NB4 (cell line): ENCODE measurements at places on chromosomes 13 and 19.

DNA sequence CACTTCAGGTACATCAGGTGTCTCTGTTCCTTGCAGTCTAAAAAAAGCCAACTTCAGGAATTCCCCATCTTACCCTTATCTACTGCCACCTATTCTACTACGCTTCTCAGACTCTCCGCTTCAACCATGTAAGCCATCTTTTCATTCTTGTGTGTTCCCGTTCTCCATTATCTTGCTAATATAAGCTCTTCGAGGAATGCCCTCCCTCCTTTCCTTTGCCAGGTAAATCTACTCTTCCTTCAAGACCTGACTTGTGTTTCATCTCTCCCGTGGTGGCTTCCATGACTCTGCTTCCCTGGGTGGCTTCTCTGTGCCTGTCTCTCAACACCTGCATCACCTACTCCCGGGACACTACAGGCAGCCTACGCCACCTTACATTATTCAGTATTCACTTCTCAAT is 42.3 kb upstream of the MEDAG start:
- DNase-seq: no peak

DNA sequence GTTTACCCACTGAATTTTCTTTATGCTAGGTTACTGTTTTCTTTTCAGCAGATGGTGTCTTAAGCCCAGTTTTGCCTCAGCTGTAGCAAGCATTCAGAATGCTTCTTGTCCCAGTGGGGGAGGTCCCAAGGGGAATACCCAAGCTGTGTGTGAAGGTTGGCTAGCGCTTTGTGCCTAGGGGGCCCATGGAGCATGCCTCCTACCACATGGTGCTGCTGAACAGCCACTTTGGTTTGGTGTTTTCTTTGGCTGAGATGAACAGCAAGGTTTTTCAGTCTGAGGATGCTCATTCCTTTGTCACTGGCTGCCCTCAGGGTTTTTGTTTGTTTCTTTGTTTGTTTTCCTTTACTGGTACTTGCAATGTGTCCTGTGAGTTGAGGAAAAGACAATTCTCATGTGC is 99.0 kb downstream of the PCDH20 start:
- no peak for DNase-seq

DNA sequence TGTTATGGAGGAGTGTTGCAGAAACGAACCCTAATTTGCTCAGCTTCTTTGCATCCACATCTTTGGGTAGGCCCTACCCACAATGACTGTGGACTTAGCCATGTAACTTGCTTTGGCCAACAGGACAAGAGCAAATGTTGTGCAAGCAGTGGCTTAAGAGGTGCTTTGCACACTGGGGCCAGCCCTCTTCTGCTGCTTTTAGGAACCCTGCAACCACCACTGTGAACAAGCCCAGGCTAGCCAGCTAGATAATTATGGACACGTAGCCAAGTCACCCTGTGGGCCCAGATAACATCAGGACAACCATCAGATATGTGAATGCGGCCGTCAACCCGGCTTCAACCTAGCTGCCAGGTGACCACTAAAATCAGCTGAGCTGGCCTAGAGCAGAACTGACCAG is 17.1 kb downstream of the C19orf47 start:
- no peak for DNase-seq

DNA sequence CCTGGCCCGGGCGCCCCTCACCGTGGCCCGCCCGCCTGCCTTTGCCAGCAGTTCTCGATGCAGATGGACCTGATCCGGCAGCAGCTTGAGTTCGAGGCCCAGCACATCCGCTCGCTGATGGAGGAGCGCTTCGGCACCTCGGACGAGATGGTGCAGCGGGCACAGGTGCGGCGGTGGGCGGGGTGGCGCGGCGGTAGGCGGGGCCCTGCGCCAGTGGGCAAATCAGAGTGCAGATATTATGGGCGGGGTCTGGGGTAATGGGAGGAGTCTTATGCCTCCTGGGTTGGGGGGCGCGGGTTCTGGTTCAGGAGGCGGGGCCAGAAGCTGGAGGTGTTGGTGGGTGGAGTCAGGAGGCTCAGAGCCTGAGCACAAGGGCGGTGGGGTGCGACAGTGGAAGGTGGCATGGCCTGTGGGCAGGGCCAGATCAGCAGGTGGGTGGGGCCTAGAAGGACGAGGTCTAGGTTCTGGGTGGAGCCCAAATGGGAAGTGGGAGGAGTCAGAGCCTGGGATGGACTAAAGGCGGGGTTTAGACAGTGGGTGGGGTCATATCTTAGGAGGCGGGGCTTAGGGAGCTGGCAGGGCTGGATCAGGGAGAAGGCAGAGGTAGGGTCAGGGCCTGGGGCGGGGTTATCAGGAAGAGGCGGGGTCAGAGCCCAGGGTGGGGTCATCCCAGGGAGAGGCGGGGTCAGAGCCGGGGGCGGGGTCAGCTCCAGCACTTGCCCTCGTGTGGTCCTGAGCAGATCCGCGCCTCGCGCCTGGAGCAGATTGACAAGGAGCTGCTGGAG is 5.6 kb downstream of the APC2 start:
- no peak for DNase-seq

DNA sequence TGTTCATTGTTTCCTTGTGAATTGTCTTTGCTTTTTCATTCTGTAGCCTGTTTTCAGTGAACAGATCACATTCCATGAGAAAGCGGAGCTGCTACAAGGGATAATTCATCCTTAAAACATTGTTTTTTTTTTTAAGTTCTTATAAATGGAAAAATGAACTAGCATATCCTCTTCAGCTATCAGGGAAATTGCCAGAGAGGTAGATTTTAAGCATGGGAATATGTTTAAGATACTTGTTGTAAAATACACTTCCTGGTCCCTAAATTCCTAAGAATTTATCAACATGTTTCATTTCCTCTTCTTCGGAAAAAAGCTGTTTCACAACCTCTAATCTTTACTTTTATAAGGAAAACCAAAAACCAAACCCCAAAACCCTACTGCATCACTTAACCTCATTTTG is 238.0 kb downstream of the POSTN start:
- DNase-seq: no peak
